ENCODE measurements at places on chromosomes 7 and 10.
A peak's percentile ranks its signal among the peaks of the same experiment; 100 is the strongest.

DNA sequence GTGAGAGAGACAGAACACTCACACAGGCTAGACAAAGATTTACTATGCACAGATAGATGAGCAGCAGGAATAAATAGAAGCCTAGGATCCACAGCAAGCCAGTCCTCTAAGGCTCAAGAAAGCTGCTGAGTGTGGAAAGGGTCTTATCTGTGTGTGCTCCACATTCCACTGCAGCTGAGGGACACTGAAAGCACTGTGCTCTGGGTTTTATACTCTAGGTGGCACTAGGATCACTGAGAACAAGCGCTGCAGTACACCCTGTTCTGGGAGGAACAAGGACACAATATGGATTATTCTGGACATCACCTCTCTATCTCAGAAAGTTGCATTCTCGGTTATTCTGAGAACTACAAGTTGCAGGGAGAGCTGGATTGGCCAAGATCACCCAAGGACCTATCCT, 4.9 kb upstream of the KLHL7 start:
- no peak for DNase-seq

- DNase-seq = no peak
These were observed 160.3 kb downstream of the CELF2 start for GRCh38 chr10:11177926-11178471.

DNA sequence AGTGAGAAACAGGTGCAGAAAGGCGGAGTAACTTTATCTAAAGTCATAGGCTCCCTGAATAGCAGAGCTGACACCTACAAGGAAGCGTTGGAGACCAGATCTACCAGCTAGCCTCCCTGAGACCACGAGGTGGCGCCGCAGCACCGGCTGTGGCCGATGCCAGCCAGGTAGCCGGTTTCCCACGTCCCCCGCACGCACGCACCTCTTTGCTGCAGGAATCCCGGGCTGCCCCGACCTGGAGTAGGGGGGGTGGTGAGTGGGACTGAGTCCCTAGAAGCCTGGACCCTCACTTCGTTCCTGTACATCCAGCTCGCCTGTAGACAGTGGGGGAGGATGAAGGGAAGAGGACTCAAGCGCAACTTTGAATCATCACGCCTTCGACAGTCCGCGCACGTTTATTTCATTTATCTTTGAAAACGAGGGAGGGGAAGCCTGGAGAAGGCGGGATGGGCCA, 3.7 kb downstream of the ELOVL3 start:
- DNase-seq = peak; percentile 77

- DNase-seq = peak; percentile 51
These were observed 682 bp upstream of the RGS10 start for GRCh38 chr10:119542988-119543813.

GRCh38 chr10:60731134-60731885, 47.0 kb upstream of the CDK1 start:
- no peak for DNase-seq

DNA sequence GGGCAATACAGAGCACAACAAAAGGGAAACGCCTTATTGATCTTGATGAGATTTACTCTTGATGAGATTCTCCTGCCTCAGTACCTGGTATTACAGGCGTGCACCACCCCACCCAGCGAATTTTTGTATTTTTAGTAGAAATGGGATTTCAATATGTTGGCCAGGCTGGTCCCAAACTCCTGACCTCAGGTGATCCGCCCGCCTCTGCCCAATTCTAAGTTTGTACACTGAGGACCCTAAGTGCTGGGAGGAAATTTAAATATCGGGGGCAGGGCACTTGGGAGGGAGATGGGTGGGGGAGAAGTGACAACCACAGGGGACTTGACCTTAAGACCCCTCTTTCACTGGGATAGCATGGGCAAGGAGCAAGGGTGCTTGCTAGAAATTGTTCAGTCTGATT, 14.1 kb downstream of the HNRNPF start:
- no peak for DNase-seq

GRCh38 chr7:100686822-100687211, 7.2 kb downstream of the GIGYF1 start:
- DNase-seq = no peak

- no peak for DNase-seq
These were observed 230.4 kb downstream of the TNS3 start for GRCh38 chr7:47351233-47352154.
